Stimulated activated naive CD8-positive, alpha-beta T cell treated with anti-CD3 and anti-CD28 coated beads, Interleukin-15, Interleukin-2, amounts not matched to agents 100 U/mL and 50 U/mL, for 24 hours (primary cell): ENCODE measurements at places on chromosomes 2 and 18.

DNA sequence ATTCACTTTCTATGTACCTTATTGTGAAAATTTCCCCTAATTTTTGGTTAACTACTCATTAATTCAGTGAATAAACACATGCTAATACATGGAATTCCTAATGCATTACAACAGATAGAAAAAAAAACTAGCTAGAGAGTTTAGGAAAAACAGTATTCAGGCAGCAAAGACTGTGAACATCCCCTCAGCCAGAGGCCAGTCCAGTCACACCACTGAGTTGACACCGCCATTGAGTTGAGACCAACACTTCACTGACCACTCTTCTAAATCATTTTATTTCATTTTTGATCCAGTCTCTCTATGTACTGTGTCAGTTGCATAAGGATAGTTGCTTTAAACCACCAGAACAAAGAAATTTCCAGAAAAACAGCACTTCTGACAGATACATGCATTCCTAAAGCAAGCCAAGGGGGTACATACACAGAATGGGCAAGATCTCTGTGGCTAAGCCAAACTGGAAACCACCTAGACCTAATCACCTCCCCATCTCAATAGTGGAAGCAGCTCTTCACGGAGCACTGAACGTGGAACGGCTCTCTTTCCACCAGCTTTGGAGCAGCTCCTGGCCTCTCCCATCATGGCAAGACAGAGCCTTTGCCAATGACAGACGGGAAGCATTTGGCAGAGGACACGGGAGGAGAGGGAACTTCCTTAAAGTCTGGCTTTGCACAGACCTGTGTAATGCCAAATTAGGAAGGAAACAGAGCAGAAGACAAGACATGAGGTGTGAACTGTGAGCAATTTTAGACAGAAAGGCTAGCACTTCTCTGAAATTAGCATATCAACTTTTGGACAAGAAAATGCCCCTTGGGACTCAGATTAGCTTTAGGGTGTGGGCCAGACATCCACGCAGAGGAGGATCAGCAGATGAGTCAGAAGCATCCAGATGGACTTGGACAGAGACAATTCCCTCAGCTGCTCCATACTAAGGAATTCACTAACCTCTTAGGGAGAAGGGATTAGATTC, 36.4 kb downstream of the CACNB4 start:
- no peak for DNase-seq

DNA sequence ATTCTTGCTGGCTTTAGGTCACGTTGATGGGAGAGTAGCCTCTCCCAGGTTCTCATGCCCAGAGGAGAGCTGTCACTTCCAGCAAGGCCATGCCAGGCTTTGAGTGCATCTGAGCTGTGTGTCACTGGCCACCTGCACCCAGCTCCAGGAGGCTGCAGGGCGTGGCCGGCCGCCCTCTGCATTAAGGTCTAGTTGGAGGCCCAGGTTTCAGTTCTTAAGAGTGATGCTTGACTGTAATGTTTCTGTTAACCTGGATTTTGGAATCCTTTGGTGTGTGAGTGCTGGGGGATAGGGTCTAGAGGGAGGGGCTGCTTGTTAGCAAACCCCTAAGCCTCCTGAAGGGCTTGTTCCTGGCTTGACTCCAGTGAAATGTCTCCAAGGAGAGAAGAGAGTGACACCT, 140.1 kb downstream of the ACOXL start:
- no peak for DNase-seq

DNA sequence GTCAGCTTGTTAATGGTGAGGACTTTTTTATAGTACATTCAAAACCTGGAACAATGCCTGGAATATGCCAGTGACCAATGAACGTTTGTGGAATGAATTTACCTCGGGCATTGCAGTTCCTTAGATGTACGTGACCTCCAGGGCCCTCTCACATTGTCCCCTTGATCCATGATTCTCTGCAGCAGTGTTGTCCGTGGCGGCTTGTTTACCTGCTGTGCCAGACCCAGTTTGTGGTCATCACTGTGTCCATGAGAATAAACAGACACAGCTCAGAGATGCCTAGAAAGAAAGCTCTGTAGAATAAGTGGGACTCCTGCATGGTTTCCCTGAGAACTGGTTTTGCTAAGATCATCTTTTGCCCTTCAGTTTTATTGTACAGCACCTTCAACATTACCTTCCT, 1132.2 kb downstream of the DPP10 start:
- DNase-seq: no peak

DNA sequence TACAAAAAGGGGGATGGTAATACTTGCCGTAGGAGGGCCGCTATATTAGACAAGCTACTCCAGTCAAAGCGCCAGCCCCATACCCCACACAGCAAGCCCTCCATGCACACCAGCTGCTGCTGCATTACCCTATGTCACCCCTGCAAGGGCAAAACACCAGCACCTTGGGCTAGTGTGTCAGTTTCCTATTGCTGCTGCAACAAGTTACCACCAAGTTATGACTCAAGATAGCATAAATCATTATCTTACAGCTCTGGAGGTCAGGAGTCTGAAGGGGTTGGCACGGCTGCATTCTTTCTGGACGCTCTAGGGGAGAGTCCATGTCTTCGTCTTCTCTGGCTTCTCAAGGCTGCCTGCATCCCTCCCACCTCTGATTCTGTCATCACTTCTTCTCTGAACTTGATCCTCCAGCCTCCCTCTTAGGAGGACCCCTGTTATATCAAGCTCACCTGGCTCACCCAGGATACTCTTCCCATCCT, 88.6 kb upstream of the ACAA2 start:
- DNase-seq: no peak

DNA sequence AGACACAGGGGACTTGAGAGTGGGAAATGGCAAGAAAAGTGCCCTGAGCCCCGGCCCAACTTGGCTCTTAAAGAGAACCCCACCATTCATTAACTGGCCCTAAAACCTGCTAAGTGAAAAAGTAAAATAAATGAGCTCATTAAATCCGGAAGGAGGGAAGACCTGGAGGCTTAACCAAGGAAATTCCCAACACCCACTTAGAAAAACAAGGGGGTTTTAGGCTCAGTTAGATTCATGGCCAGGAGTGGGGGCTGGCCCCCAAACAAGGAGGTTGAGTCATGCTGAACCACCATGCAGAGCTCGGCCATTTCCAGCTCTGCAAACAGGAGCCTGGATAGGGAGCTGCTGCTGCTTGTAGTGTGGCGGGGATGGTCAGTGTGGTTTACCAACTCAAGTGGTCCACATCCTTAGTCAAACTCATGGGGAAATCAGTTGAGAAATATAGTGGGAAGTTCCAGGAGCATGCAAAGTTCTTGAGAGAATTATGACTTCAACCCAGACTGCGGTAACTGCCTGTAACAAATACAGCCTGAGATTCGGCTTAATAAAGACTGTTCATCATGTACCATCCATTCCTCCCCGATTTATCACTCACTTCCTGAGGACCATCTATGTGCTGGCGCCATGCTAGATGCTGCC, 39.7 kb upstream of the MRPL19 start:
- DNase-seq: no peak

DNA sequence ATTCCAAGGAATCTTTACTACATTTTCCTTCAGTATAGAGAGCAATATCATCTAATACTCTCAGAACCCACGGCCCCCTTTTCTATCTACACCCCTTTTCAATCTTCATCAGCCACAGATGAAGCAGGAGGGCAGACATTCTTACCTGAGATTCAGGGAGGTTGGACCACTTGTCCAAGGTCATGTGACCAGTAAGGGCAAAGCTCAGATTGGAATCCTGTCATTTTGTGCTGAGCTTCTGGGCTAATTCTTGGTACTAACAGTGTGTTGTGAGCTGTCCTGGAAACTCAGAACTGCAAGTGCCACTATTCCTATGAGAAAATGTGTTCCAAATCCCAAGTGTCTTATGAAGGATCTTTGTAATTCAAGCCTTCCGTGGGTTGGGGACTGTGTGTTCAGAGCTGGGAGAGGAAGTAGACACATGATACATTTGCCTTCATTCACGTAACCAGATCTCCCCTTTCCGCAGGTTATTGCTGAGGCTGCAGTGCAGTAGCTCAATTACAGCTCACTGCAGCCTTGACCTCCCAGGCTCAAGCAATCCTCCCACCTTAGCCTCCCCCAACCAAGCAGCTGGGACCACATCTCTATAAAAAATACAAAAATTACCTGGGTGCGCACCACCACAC, 3.3 kb downstream of the CHRNA1 start:
- DNase-seq: no peak
